H1 (cell line): ENCODE measurements at places on chromosomes 1 and 21. TPM values are rescaled to one million over a fixed set of nuclear protein-coding genes. Genes with fewer than 3 reads are reported as not detected.

The MYOC gene
- total RNA-seq, result not detected in 2 replicates

The ST6GALNAC5 gene
- 6.2 and 9.3 TPM in 2 replicates for total RNA-seq

The FCER1A gene
- total RNA-seq, result not detected in 2 replicates

The DHX9 gene
- total RNA-seq, result 329 and 333 TPM in 2 replicates

The KCNK2 gene
- 0.73 and 1.2 TPM in 2 replicates for total RNA-seq

The GJA9 gene
- not detected in 2 replicates for total RNA-seq

The PDZK1 gene
- not detected in 2 replicates for total RNA-seq

The SLC5A3 gene
- 19.4 TPM in 2 replicates for total RNA-seq

The SEC16B gene
- total RNA-seq, result 0.56 and 1.5 TPM in 2 replicates

The UTP25 gene
- 7.6 and 7.7 TPM in 2 replicates for total RNA-seq

The CLDN17 gene
- total RNA-seq, result not detected in 2 replicates

The CIART gene
- total RNA-seq, result 9.6 and 10.6 TPM in 2 replicates

The PTPRC gene
- total RNA-seq, result not detected in 2 replicates

The DNAJC6 gene
- 3.0 and 3.7 TPM in 2 replicates for total RNA-seq

The C1orf94 gene
- total RNA-seq, result 4.8 and 5.8 TPM in 2 replicates

The ARTN gene
- total RNA-seq, result 22.7 and 23.3 TPM in 2 replicates

The DOCK7 gene
- total RNA-seq, result 28.7 and 33.7 TPM in 2 replicates

The PTGER3 gene
- 0.82 and 1.2 TPM in 2 replicates for total RNA-seq

The NHLH1 gene
- 0.39 and 0.48 TPM in 2 replicates for total RNA-seq

The OR2G6 gene
- total RNA-seq, result not detected in 2 replicates

The SLC6A17 gene
- total RNA-seq, result 0.28 and 0.29 TPM in 2 replicates

The RAD54L gene
- total RNA-seq, result 47.9 and 50.3 TPM in 2 replicates

The TLCD4 gene
- total RNA-seq, result 3.5 and 4.2 TPM in 2 replicates

The MLLT11 gene
- total RNA-seq, result 18.1 and 19.2 TPM in 2 replicates

The SMIM1 gene
- 6.1 and 7.7 TPM in 2 replicates for total RNA-seq

The GBP7 gene
- total RNA-seq, result not detected in 2 replicates

The GRIK1 gene
- total RNA-seq, result 0.32 TPM in 1 of 2 replicates, not detected in the other

The MYOG gene
- total RNA-seq, result not detected in 2 replicates

The CHI3L1 gene
- total RNA-seq, result not detected in 2 replicates

The TNFRSF4 gene
- not detected in 2 replicates for total RNA-seq

The FOXJ3 gene
- 43.8 and 48.6 TPM in 2 replicates for total RNA-seq

The LCE1F gene
- not detected in 2 replicates for total RNA-seq

The FMO5 gene
- 0.34 TPM in 2 replicates for total RNA-seq

The ANKRD45 gene
- 2.3 and 2.8 TPM in 2 replicates for total RNA-seq

The SUSD4 gene
- 3.2 and 3.9 TPM in 2 replicates for total RNA-seq

The GCSAML gene
- total RNA-seq, result not detected in 2 replicates

The ZFP69 gene
- 4.3 TPM in 2 replicates for total RNA-seq

The IFNLR1 gene
- 9.2 and 10.1 TPM in 2 replicates for total RNA-seq

The A3GALT2 gene
- total RNA-seq, result not detected in 2 replicates

The OLIG2 gene
- 0.11 TPM in 1 of 2 replicates, not detected in the other for total RNA-seq

The DIO1 gene
- total RNA-seq, result not detected in 2 replicates

The CR1L gene
- not detected in 2 replicates for total RNA-seq

The NUP210L gene
- total RNA-seq, result not detected in 2 replicates

The CDK11B gene
- 31.3 and 31.9 TPM in 2 replicates for total RNA-seq

The SLC9A1 gene
- total RNA-seq, result 25.1 and 25.5 TPM in 2 replicates

The HSF2BP gene
- total RNA-seq, result 0.71 and 0.93 TPM in 2 replicates

The ALG14 gene
- total RNA-seq, result 1.3 TPM in 2 replicates
